ENCODE measurements at places on chromosomes 4 and X.
A peak's percentile ranks its signal among the peaks of the same experiment; 100 is the strongest.

DNA sequence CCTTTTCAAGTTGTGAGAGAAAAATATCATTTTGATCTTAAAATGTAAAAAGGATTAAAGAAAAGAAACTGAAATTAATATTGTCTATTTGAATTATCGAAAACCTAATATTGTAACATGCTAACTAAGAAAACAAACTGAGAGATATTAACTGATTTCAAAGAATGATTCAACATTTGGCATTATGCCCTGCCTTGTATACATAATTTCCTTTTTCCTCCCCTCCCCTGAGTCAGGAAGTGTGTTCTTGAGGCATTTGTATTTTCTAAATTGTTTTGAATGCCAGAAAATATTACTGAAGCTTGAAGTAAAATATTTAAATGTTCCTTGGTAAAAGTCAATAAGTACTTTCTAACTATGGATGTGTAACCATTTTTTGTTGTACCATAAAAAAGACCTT, 49.4 kb downstream of the RPS6KA3 start:
- H3K27me3 ChIP-seq = no peaks in the 10 kb centered on the region
- no peaks in the 10 kb centered on the region for H3K36me3 ChIP-seq
- H3K4me1 ChIP-seq = 0 out of 2 replicates have a peak, but pooled peaks cover 4% of the 10 kb centered on the region
- no peak for DNase-seq
- H3K4me3 ChIP-seq = no peak overlapping the region

- H3K27ac ChIP-seq = no peak within 1 kb of the TSS
- H3K4me3 ChIP-seq = peak within 1 kb of the TSS; percentile 66
- H3K4me1 ChIP-seq = no peaks in the 10 kb centered on the region
- no peaks in the 10 kb centered on the region for H3K36me3 ChIP-seq
- DNase-seq = peak; percentile 49
- no peaks in the 10 kb centered on the region for H3K27me3 ChIP-seq
Observed at GRCh38 chrX:131288738-131289511, at the start of gene IGSF1. TSS of gene IGSF1 (minus strand) at chrX:131289306. CDS start at chrX:131286674, 2,632 bp downstream.

GRCh38 chrX:84170931-84171330, 17.1 kb downstream of the RPS6KA6 start:
- no peak for DNase-seq
- no peaks in the 10 kb centered on the region for H3K36me3 ChIP-seq
- H3K4me1 ChIP-seq = no peaks in the 10 kb centered on the region
- H3K27ac ChIP-seq = no peak overlapping the region
- H3K4me3 ChIP-seq = no peak overlapping the region

DNA sequence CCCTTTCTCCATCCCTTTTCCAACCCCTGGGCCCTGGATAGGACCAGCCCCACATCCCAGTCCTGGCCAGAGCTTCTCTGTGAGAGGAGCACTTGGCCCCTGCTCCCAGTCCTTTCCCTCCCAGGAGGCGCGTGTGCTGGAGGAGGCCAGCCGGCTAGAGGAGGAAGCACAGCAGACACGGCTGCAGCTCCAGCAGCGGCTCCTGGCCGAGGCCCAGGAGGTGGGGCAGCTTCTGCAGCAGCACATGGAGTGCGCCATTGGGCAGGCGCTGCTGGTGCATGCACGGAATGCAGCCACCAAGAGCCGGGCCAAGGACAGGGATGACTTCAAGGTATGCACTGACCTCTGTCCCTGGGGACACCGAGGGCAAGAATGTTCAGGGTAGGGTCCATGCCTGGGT, 87.5 kb downstream of the EVC start:
- H3K4me3 ChIP-seq = no peak overlapping the region
- no peaks in the 10 kb centered on the region for H3K27me3 ChIP-seq
- H3K27ac ChIP-seq = no peak overlapping the region
- no peak for DNase-seq
- H3K36me3 ChIP-seq = 0 out of 2 replicates have a peak, but pooled peaks cover 3% of the 10 kb centered on the region
- H3K4me1 ChIP-seq = no peaks in the 10 kb centered on the region

DNA sequence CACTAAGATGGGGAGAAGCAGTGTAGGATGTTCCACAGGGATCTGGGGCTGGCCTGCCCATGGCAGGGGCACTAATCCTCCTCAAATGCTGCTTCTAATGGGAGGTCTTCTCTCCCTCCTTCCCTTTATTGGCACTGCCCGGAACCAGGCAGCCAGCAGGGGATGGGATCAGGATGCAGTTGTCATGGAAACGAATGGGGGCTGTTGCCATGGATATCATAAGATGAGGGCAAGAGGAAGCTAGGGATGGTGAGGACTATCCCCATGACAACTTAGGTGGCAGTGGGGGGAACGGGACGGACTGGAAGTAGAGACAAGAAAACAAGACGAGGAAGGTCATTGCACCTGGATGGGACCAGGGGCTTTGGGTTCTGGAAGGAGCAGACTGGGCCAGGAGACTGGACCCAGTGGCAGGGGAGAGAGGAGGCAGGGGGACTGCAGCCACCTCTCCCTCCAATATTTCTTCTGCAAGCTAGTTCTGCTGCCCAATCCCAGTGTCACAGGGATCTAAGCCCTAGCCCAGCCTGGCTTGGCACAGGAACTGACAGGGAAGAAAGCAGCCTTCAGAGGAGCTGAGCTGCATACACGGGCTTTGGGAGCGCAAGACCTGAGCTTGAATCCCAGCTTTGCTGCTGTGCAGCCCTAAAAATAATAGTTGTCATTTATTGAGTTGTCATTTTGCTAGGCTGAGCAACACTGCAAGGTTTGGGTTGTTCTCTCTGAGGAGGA, 19.0 kb downstream of the IQSEC2 start:
- no peaks in the 10 kb centered on the region for H3K4me1 ChIP-seq
- H3K4me3 ChIP-seq = no peak overlapping the region
- H3K36me3 ChIP-seq = no peaks in the 10 kb centered on the region
- no peak for DNase-seq

All from MM.1S (cell line).